ENCODE measurements at places on chromosomes 2 and 18.

DNA sequence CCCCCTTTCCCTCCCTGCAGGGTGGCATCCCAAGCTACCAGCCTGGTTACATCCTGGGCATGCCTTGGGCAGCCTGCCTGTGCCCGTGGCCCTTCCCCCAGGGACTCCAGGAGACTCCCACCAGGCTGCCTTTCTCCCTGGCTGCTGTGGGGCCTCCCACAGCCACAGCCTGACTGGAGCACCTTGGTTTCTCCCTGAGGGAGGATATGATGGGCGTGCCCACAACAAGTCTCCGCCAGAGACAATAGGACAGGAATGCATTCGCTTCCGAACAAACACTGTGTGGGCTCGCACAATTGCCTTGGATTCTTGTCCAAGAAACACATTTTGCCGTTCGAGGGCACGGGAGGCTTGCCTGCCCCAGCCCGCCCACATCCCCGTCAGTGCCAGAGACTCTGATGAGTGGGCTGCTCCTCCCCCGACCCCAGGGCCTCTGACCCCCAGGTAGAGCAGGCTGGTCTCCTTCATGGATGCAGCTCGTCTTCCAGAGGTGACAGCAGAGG, 102.1 kb downstream of the SMAD7 start:
- DNase-seq, result no peak

DNA sequence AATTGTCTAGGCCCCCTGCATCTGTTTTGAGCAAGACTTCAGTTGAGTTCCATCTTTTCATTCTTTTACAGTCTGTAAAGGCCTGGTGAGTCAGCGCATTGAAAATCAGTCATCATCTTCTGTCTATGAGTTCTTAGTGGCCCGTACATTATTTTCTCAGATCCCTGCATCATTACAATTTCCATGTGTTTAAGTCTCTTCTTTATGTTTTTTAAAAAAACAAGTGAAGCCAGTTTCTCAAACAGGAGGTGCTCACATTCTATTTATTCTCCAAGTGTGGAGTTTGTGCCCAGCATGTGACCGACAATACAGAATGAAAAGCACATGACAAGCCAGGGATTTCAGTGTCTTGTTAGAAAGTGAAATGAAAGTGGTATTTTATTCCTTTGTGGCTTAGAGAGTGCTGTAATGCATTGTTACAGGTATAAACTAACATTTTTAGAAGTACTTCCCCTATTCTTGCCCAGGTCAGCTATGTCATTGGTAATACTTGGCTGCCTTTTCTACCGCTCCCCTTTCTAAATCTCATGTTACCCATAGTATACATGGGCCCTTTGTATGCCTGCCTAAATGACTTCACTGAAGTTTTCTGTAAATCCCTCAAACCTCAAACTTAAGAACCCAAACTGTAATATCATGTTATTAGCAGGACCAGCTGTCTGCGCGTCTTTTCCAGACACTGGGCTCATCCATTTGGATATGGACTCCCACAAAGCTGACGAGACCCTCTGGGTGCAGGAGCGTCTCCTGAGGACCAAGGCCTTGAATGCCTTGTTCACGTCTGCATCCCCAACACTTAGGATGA, 67.6 kb downstream of the FEZ2 start:
- DNase-seq, result no peak

DNA sequence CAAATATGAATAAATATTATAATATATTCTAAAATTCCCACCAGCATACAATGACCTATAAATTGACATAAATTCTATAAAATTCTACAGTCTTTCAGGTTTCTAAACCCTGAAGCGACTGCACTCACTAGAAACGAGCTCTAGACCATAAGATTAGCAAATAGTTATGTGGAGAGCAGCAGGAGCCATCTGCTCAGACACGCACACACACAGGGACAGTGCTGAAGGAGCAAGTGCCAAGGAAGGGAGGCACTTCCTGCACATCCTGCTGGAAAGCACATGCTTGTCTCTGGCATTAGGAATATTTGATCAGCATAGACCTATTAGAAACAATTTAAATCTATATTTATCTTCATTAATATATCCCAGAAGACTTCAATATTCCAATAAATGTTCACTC, 713.9 kb upstream of the CDH2 start:
- no peak for DNase-seq

- DNase-seq, result no peak
Measured at GRCh38 chr2:73253901-73254300, 19.8 kb downstream of the CCT7 start.

DNA sequence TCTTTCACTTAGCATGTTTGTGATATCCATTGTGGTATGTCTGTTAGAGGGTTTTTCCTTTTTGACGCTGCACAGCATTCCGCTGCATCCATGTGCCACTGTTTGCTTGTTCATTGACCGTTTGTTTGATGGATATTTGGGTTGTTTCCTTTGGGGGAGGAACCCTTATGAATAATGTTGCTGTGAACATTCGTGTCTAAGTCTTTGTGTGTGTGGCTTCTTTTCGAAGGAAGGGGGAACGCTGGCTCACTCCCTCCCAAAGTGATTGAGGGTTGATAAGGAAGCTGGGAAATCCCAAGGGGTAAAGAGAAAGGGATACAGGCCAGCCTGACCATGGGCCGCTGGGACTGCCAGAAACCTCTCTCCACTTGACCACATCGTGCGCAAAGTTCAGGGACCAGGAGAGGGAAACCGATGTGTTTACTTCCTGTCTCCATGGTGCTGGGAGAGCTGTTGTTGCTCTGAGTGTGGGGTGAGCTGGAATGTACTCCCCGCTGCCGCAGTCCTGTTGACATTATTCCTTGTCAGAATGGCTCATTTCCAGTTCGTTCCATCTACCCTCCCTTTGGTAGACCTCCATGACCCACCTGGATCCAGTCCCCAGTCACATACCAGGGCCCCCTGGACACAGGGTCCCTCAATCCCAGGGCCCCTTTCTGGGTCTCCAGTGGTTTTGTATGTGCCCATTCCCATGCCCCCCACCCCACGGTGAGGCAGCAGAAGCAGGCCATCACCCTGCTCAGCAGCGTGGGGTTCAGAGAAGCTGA, 39.6 kb downstream of the HS1BP3 start:
- DNase-seq, result no peak
